ENCODE measurements at places on chromosomes 1 and 21.

DNA sequence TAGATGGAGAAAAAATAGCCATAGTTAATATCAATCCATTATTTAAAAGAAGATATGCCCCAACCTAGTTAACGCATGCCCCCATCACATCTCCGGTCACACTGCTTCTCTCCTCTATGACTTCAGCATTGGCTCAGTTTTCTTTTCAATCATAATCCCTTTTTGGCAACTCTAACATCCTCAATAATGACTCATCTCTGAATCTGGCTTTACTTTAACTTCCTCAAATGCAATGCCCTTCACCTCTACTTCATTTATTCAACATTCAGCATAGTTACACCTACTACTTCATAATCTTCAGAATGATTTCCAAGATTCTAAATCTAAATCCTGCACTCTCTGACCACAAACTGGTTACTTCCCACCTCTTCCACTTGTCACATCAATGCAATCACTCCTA, 417.3 kb downstream of the USH2A start:
- DNase-seq: no peak

- DNase-seq: no peak
Observed at GRCh38 chr1:214014730-214015129, 27.0 kb downstream of the PROX1 start.

GRCh38 chr1:17162941-17163340, 42.0 kb upstream of the PADI1 start:
- no peak for DNase-seq

GRCh38 chr1:155051342-155051776, 243 bp downstream of the ADAM15 start:
- DNase-seq: no peak

- DNase-seq: no peak
Observed at GRCh38 chr1:84711121-84711520, 20.9 kb upstream of the SSX2IP start.

DNA sequence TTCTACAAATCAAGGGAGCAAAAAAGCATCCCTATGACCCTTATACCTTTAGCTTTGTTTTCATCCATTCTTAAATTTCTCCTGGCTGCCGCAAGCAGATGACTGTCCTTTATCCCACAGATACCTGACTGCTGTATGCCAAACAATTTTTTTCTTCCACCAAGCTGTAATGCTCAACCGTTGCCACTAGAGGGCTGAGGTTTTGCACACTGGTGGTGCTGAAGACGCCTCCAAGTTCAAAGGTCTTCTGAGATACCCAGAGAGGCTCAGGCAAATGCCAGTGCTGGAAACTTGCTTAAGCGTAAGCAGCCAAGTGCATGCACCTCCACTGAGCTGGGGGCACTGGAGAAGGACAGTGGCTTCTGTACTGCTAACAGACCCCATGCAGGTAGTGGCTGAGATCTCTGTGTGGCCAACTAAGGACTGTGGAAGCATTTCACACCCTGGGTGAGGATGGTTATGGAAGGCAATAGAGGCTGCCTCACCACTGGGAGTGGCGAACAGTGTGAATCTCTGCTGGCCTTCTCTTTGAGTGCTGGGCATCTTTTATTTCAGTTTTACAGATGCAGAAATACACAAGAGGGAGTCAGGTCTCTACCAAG, 28.5 kb downstream of the CNIH3 start:
- DNase-seq: no peak

Measured in NCI-H187 treated with DMSO at 0.1 percent for 48 hours (cell line).